ENCODE measurements at places on chromosomes 3 and 15.

GRCh38 chr3:48475188-48475587 is 28.7 kb downstream of the ATRIP start:
- no peak for DNase-seq

- no peak for DNase-seq
These were observed 14.9 kb downstream of the ACOX2 start for GRCh38 chr3:58521917-58522631.

- DNase-seq = no peak
These were observed 51.2 kb upstream of the FGF12 start for GRCh38 chr3:192778508-192778907.

GRCh38 chr3:197229836-197230235 is 68.6 kb downstream of the DLG1 start:
- DNase-seq = no peak

GRCh38 chr3:129636082-129636481 is 29.6 kb upstream of the PLXND1 start:
- DNase-seq = no peak

DNA sequence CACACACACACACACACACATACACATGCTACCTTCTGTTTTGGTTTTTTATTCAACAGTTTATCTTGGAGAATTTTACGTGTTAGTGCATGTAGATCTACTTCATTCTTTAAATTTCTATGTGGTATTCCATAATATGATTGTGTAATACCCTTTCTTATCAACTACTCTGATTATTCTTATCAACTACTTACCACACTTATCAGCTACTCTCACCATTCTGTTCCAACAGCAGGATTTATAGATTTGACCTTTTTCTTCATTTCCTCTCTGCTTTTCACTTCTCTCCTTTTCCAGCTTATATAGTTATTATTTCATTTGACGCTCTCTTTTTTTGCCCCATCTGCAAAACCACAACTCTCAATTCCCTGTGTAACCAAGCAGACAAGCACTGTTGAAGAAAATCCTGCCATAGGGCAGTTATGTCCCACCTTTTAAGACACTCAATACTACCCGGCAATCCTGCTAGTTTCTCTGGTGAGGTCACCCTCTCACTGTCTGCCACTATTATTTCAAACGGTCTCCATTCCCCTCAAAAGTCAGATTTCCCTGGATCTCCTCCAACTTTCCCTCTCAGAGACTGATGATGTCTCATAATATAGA is 56.9 kb upstream of the SATB1 start:
- DNase-seq = no peak

- peak; percentile 43 for DNase-seq
These were observed 17.1 kb upstream of the ABTB1 start for GRCh38 chr3:127655641-127656040.

DNA sequence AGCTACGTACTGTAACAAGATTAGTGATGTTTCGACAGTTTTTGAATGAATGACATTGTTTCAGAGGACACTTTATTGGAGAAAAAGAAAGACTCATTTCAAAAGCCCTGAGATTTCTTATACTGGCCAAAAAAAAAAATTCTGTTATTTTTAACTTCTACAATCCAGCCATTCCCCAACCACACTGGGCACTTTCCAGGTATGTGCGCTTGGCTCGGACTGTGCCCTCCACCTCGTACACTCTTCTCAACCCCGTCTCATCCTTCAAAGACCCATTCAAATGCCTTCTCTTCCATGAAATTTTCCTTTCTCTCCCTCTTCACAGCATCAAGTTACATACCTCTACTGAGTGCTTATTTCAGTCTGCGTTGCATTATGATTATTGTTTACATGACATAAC is 328.5 kb upstream of the SOX2 start:
- DNase-seq = no peak

DNA sequence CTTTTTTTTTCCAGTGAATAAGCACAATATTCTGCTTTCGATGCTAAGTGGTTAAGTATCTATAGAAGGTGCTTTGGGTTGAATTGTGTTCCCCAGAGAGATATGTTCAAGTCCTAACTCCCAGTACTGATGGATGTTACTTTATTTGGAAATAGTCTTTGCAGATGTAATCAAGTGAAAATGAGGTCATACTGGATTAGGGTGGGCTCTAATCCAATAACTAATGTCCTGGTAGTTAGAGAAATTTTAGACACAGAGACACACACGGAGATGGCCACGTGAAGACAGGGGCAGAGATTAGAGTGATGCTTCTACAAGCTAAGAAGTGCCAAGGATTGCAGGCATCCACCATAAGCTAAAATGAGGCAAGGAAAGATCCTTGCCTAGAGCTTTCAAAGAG is 662.3 kb downstream of the NAALADL2 start:
- DNase-seq = no peak

DNA sequence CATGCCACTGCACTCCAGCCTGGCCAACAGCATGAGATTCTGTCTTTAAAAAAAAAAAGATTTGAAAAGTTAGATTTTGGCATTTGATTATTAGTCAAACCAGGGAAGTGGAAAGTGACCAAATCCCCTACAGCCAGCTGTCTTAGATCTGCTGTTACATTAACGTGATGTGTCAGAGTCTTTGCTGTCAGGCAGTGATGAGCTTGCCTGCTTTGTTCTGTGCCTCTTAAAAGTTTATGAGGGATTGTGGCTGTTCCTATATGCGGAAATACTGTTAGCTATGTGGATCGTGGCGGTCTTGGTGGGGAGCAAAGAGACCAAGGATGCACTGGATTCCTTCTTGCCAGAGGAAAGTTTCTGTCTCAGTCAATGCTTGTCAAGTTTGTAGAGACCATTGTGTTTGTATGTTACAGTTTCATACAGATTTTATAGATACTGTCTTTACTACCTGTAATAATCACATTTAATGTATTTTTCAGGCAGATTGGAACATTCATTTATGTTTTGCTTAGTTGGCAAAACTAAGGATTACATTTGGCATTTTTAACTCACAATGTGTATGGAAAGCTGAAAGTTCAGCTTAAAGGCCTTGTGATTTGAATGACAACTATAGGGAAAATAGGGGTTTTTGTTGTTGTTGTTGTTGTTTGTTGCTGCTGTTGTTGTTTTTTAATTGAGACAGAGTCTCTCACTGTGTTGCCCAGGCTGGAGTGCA is 137.4 kb downstream of the VPS8 start:
- DNase-seq = no peak

- DNase-seq = no peak
These were observed 103.4 kb downstream of the IGF1R start for GRCh38 chr15:98751767-98752166.

GRCh38 chr15:65856821-65857455 is 12.4 kb upstream of the RAB11A start:
- no peak for DNase-seq

GRCh38 chr3:171936191-171936841 is 93.2 kb downstream of the TMEM212 start:
- DNase-seq = no peak

DNA sequence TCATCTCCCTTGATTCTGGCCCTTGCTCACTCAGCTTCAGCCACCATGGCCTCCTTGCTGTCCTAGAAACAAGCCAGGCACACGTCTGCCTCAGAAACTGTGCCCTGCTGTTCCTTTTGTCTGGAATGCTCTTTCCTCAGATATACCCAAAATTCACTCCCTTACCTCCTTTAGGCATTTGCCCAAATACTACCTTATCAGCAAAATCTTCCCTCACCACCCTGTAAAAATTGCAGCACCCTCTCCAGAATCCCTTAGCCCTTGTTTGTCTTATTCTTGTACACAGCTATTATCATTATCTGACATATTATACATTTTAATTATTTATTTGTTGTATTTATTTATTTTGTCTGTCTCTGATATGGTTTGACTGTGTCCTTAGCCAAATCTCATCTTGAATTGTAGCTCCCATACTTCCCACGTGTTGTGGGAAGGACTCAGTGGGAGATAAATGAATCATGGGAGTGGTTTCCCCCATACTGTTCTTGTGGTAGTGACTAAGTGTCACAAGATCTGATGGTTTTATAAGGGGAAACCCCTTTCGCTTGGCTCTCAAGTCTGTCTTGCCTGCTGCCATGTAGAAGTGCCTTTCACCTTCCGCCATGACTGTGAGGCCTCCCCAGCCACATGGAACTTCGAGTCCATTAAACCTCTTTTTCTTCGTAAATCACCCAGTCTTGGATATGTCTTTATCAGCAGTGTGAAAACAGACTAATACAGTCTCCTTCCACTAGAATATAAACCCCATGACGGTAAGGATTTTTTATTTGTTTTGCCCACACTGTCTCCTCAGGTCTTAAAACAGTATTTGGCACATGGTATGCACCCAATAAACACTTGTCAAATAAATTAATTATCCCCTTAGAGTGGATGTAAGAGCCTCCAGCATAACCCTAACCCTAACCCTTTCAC is 60.0 kb upstream of the STT3B start:
- DNase-seq = no peak

DNA sequence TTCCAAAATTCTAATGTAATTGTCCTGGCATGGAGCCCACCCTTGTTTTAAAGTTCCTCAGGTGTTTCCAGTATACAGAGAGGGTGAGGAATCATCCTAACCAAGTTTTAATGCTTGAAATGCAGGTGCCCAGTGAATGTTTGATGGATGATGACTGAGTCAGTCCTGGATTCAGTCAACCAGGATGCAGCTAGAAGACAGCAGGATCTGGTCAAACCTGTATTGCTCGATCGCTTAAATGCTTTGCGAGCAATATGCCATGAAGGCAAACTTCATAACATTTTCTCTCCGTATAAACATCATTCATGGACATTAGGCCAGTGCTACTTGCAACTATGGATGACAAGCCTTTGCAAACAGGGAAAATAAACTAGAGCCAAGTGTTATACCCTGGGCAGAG is 591.2 kb downstream of the RSL24D1 start:
- DNase-seq = no peak

DNA sequence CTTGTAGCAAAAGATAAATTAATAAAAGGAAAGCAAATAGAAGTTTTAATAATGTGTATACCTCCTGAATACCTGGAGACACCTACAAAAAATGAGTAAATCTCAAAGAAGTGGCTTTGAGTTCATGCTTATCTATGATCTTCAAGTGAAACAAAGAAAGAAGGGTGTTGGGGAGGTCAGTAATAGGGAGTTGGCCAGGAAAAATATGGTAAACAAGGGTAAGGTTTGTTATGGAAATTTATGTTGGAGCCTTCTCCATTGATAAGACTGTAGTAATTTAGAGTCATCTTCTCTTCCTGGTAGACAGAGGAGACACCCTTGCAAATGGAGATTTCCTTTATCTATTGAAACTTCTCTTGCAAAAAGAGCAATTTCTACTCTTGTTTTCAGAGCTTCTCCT is 6.6 kb upstream of the CCR8 start:
- DNase-seq = no peak

- no peak for DNase-seq
These were observed 65.4 kb upstream of the ACAD9 start for GRCh38 chr3:128814060-128814459.

DNA sequence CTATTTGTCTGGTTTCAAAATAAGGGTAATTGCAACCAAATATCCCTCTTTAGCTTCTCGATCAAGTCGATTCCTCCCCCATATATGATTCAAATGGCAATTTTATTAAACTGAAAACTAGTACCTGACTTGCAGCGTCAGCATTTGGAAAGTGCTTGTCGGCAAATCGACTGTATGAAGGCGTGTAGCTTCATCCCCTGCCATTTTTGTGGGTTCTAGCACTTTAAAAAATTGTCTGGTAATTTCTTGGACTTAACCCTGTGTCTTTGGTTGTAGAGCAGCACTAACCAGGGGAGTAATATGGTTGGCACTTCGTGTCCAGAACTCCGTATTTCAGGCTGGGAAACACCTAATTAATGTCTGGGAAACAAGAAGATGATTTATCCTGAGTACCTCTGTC is 573 bp downstream of the MME start:
- no peak for DNase-seq

- DNase-seq = no peak
These were observed 26.1 kb downstream of the BHLHE40 start for GRCh38 chr3:5005367-5005766.

DNA sequence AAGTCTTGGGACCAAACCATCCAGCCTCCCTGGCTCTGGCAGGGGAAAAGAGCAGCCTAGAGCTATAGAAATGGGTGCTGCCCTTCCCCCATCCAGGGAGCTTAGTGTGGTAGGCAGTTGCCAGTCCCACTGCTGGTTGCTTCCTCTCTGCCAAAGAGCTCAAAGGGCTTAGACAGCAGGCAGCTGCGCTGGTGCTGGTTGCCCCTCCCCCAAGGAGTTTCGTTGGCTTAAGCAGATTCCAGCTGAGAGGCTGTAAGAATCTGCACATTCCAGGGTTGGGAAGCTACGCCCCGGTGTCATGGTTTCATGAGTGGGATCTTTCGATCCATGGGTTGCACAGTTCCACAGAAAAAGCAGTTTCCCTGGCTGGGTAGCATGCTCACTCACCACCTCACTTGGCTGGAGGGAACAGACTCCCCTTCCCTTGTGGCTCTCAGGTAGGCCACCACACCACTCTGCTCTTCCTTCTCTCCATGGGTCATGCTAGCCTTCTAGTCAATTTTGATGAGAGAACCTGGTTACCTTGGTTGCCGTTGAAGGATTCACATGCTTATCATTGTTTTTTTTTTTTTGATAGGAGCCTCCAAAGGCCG is 195.1 kb downstream of the EPHA6 start:
- no peak for DNase-seq

DNA sequence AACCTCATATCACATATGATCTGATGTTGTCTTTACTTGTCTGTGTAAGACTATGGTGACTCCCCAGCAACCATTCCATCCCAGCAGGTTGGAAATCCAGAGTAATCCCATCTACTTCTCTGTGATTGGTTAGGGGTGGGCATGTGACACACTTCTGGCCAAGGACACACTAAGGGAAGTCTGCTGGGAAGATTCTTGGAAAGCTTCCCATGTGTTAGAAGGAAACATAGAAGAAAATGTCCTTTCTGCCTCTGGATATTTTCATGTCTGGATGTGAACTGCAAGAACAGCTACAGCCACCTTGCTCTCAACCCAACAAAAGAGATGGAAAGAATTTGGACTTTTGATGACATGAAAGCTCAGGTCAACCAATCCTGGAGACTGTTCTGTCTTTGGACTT is 2.6 kb upstream of the UBE2Q2 start:
- DNase-seq = no peak

- DNase-seq = no peak
These were observed 21.8 kb upstream of the ANPEP start for GRCh38 chr15:89836267-89837133.

GRCh38 chr3:127356381-127356780 is 68.5 kb upstream of the PRR20G start:
- no peak for DNase-seq

GRCh38 chr3:194711913-194712312 is 26.2 kb downstream of the FAM43A start:
- no peak for DNase-seq

GRCh38 chr3:117137065-117137464 is 427.5 kb downstream of the TUSC7 start:
- DNase-seq = no peak

GRCh38 chr15:80609512-80609946 is 85.6 kb upstream of the ABHD17C start:
- DNase-seq = no peak

GRCh38 chr15:41983221-41983620 is 10.9 kb upstream of the EHD4 start:
- peak; percentile 49 for DNase-seq

DNA sequence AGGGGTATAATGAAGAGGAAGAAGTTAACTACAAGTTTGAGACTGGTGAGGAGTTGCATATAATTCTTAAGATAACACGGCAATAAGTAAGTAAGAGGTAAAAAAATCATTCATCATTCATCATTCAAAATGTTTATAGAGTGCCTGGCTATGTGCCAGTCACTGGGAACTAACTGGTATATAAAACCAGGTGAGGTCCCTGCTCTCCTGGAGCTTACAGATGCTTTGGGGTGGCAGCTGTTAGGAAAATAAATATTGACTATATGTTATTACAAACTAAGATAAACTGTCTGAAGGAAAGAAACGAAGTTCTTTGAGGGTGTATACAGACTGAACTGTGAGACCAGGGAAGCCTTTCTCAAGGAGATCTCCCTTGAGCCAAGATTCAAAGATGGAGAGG is 2.9 kb downstream of the CASR start:
- no peak for DNase-seq
